Stimulated activated CD4-positive, alpha-beta T cell treated with anti-CD3 and anti-CD28 coated beads, TNF-alpha, amount 100 ng/mL, for 24 hours (primary cell): ENCODE measurements at places on chromosomes 1 and 21.

- no peak for DNase-seq
Observed at GRCh38 chr1:180188684-180189175, 34.1 kb downstream of the QSOX1 start.

GRCh38 chr1:201191653-201192260 lies 1.1 kb downstream of the IGFN1 start:
- DNase-seq, result peak; percentile 9

DNA sequence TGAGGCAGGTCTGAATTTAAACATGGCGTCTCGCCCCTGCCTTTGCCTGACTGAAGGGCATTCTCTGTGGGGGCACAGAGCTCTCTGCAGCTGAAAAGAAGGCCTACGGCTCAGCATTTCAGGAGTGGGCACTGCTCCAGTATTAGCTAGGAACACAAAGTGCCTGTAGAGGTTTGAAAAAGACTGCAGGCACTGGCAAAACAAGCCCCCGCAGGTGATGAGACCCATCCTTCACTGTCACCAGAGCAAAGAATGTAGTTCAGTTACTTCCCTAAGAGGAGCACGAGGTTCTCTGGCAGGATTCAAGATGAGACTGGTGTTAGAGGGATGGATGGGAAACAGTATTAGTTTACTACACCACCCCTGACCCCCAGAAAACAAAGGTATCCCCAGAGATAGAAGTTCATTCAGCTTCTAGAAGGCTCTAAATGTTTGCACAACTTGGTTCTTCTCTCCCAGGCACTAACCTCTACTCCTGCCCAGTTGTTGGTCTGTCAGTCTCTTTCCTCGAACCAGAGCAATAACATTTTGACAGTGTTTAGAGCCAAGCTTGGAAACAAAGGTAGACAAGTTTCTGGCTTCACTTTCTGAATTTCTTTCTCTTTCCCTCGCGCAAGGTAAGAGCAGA lies 101.9 kb upstream of the KCNE2 start:
- DNase-seq, result no peak

- DNase-seq, result no peak
Observed at GRCh38 chr21:24289539-24289938, 1317.7 kb downstream of the MRPL39 start.

DNA sequence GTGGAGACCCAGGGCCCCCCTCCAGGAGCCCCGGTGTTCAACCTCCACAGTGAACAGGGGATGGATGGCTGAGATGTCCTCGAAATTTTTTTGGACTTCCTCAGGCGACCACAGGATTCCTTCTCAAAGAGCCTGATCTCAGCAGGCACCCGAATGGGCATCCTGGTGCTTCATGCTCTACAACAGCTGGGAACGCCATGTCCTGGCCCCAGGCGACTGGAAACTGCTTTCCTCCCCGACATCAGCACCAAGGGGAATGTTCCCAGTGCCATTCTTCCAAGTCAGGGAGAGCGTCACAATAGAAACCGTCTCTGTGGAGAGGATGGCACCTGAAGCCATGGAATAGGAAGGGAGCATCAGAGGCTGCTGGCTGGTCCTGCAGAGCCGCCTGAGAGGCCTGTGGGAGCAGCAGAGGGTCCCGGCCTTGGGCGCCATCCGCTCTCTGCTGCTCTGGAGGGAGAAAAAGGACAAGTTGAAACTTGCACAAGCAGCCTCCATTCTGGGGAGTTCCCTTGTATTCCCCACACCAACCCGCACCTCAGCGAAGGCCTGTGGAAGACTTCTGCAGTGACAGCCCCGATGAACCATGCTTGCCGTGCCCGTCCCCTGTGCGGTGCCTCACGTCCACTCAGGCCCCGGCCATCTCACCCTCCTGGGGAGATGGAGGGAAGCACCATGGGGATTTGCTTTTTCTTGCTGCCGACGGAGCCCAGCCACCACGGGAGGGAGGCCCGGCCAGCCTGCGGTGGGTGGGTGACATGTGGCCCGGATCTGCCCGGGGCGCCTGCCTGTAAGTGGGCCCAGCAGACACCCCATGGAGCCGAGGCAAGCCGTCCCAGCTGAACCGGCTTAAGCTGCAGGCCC lies 2.3 kb upstream of the ADARB1 start:
- DNase-seq, result no peak

GRCh38 chr1:37828410-37829074 lies 20.5 kb upstream of the YRDC start:
- DNase-seq, result no peak

DNA sequence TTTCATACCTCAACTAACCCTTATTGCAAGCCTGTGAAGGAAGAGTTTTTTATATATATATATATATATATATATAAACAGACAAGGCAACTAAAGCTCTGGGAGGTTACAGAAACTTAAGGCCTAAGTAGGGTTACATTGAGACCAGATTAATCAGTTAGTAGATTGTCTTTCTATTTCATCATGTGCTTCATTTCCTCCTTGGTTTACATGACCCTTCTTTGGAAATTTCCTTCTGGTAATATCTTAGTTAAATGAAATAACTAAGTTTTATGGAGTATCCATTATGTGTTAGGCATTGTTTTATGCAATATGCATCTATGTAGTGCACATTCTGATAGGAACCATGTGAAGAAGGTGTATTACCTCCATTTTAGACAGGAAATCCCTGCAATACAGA lies 112.7 kb downstream of the FGGY start:
- DNase-seq, result no peak

DNA sequence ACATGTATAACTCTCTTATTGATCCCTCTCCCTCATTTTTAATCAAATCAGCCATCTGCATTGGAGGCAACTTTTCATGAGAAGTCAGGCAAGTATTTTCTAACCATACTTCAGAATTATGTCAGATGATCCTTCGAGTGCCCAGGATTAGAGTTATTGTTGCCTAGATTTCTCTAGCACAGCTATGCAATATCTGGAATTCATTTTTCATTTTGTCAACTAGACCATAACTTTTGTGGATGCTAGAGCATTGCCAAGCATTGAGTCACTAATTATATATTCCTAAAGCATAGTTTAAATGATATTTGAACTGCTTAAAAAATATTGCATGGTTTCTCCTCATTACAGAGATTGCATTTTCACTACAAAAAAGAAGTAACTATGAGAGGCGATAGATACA lies 21.2 kb downstream of the HFM1 start:
- DNase-seq, result no peak

DNA sequence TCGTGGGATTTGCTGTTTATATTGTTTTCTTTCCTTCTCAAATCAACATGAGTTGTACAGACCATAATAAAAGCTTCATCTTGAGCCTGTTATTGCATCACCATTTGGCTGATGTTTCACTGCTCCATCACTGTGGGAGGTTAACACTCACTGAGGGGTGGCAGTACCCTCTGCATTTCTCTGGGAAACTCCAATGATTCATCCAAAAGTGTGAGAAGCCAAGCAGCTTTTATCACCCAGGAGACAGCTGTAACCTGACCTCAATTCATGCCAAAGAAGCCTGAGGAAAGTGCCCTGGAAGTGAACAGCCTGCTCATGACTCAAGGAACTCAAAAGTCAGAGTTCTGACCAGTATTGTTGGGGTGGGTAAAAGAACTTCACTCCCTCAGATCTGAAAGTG lies 84.1 kb downstream of the GPR88 start:
- no peak for DNase-seq

GRCh38 chr1:94660994-94661393 lies 119.4 kb upstream of the F3 start:
- no peak for DNase-seq
